ENCODE measurements at places on chromosomes 4 and X. TPM values are rescaled to one million over a fixed set of nuclear protein-coding genes. Genes with fewer than 3 reads are reported as not detected.

DNA sequence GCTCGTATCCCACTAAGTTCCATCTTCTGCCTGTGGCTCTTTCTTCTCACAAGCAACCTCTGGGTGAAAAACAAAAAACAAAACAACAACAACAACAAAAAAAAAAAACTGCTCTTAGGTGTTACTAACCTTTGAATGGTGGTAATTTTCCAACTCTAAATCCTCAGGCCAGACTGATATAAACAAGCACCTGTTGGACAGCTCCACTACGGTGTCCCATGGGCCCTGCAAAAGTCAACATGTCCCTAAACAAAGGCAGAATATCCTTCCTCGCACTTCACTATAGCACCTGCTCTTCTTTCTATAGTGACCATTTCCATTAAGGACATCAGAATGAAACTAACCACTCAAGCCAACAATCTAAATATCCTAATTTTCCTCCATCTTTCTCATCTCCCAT is 54.6 kb upstream of the PARM1 start:
- no peak overlapping the region for H3K27ac ChIP-seq
- no peaks in the 10 kb centered on the region for H3K27me3 ChIP-seq
- H3K4me3 ChIP-seq, result no peak overlapping the region
- DNase-seq, result no peak

SPANXN3 gene
- not detected for total RNA-seq

DNA sequence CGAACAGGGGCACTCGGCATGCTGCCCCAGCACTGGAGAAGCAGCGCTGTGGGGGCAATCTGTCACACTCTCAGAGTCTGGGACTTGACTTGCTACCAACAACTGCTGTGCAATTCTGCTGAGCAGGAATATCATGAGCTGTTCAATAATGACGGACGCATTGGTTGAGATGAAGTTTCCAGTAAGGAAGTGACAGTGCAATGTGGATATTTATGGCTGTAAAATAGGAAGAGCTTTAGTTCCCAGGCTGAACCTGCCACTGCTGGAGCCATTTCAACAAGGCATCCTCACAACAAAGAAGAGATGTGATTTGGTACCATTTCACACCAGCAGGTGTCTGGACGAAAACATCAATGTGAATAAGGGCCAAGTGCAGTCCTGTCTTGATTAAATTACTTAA is 24.2 kb downstream of the CHST7 start:
- DNase-seq, result no peak
- H3K36me3 ChIP-seq, result peaks cover 4% of the 10 kb centered on the region
- no peaks in the 10 kb centered on the region for H3K27me3 ChIP-seq
- no peak overlapping the region for H3K27ac ChIP-seq
- H3K4me1 ChIP-seq, result no peaks in the 10 kb centered on the region

DNA sequence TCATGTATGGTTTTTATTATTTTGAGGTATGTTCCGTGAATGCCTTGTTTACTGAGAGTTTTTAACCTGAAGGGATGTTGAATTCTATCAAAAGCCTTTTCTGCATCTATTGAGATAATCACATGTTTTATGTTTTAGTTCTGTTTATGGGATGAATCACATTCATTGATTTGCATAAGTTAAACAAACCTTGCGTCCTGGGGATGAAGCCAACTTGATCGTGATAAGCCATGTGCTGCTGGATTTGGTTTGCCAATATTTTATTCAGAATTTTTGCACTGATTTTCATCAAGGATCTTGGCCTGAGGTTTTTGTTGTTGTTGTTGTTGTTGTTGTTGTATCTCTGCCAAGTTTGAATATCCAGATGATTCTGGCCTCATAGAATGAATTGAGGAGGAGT is 43.8 kb downstream of the CDX4 start:
- H3K4me1 ChIP-seq, result no peaks in the 10 kb centered on the region
- no peak overlapping the region for H3K27ac ChIP-seq
- peaks cover 2% of the 10 kb centered on the region for H3K36me3 ChIP-seq
- no peak for DNase-seq
- no peak overlapping the region for H3K4me3 ChIP-seq

GLUD2 gene
- total RNA-seq, result 6.5 TPM

DNA sequence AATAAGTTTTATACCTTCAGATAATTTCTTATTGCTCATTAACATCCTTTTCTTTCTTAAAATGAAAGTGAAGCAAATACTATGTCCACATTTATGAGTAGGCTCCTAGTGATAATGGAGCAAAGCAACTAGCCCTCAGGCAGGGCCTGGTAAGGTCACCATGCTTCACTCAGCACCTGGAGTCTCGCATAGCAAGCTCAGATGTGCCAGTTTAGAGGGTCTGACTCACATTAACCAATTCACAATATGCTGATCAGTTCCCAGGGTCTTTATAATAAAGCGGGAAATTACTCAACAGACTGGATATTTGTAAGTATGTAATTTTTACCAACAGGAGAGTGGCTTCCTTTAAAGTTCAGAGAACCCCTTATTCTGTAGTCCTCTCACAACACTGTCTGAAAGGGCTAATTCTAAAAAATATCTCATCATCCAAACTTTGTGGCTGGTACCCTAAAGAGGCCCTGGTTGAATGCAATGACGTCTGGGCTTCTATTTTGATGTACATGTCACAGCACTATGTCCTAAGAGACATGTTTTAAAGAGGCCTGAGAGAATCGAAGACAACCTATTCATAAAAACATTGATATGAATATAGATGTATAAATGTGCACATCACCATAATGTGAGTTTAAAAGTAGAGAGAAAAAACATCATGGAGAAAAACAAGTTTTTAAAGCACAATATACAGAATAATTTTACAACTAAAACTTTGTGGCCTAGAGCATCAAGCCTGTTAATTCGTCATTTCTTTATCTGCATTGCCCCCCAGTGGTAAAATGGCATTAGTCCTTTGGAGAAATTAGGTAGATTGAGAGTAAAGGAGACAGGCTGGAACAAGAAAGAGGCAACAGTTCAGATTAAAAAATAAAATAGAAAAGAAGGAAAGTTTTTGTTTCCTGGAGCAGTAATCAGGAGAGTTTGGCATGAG is 44.3 kb downstream of the IL21 start:
- no peaks in the 10 kb centered on the region for H3K4me1 ChIP-seq
- no peak overlapping the region for H3K4me3 ChIP-seq
- peak; percentile 10 for DNase-seq
- H3K36me3 ChIP-seq, result peaks cover 2% of the 10 kb centered on the region

DNA sequence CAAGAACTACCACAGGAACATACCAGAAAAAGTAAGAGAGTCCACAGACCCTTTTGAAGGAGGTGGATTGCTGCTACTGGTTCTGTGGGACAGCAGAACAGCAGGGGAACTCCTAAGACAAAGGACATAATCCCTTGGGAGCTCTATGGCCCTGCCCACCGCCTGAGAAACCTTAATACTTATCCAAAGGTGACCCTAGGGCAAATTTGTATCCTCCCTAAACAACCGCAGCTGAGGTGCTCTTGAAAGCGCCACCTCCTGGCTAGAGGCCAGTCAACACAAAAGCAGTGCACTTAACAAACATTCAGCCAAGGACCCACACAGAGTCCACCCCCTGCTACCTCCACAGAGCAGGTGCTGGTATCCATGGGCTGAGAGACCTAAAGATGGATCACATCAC is 136.8 kb downstream of the ADAM29 start:
- no peak overlapping the region for H3K27ac ChIP-seq
- H3K4me3 ChIP-seq, result no peak overlapping the region
- no peak for DNase-seq

DNA sequence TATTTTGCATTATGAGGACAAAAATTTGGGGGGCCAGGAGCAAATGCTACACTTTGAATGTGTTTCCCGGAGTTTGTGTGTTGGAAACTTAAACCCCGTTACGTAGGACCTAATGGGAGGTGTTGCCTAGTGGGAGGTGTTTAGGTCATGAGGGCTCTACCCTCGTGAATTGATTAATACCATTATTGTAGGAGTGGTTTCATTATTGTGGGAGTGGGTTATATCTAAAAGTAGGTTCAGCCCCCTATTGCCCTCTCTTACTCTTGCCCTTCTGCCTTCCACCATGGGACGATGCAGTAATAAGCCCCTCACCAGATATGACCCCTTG is 15.5 kb downstream of the UBA6 start:
- no peak for DNase-seq
- H3K36me3 ChIP-seq, result peaks cover 19% of the 10 kb centered on the region
- H3K27me3 ChIP-seq, result no peaks in the 10 kb centered on the region
- H3K4me3 ChIP-seq, result no peak overlapping the region
- no peak overlapping the region for H3K27ac ChIP-seq
- H3K4me1 ChIP-seq, result peaks cover 4% of the 10 kb centered on the region

GRCh38 chr4:9800848-9801247 is 19.4 kb downstream of the DRD5 start:
- no peak overlapping the region for H3K27ac ChIP-seq
- H3K4me1 ChIP-seq, result no peaks in the 10 kb centered on the region
- no peak for DNase-seq
- peaks cover 19% of the 10 kb centered on the region for H3K27me3 ChIP-seq
- H3K36me3 ChIP-seq, result no peaks in the 10 kb centered on the region
- H3K4me3 ChIP-seq, result no peak overlapping the region

- H3K36me3 ChIP-seq, result peaks cover 4% of the 10 kb centered on the region
- DNase-seq, result no peak
- no peaks in the 10 kb centered on the region for H3K4me1 ChIP-seq
- no peak overlapping the region for H3K4me3 ChIP-seq
These were observed 105.7 kb upstream of the GATB start for GRCh38 chr4:151866592-151866918.
